Stimulated activated CD8-positive, alpha-beta memory T cell treated with anti-CD3 and anti-CD28 coated beads, Interleukin-15, amount 100 ng/mL, for 4 hours (primary cell): ENCODE measurements at places on chromosomes 11 and 22.

DNA sequence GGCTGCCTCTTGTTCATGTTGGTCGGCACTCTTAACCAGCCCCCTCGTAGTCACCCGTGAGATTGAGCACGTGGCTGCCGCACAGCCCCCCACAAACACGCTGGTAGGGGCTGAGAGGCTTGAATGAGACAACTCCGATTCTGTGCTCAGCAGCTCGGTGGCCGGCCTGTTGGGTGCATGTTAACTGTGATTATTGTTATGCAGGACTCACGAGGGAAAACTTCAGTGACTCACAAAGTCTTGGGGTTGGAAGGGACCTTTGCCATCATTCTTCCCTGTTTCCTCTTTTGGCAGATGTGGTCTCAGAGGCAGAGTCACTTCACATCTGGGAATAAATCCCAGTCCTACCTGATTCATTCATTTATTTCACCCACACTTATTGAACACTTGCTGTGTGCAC, 75.2 kb downstream of the ADAMTS15 start:
- DNase-seq: no peak

GRCh38 chr11:57463671-57464538, 3.6 kb downstream of the RTN4RL2 start:
- no peak for DNase-seq

DNA sequence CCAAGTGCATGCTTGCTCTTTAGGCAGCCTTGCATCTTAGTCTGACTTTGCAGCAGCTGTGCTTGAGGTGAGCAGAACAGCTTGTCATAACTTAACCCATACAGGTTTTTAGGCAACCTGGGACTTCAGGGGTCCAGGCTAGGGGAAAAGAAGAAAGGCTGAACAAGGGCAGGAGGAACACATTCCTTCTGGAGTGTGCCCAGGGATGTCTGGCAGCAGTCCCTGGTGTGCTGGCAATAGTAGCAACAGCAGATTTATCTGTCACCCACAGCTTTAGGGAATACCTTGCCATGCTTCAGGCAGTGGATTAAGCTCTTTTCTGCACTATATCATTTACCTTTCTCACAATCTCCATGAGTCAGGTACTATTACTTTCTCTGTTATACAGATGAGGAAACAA, 513.0 kb downstream of the RAB38 start:
- DNase-seq: no peak

- no peak for DNase-seq
Observed at GRCh38 chr11:65791719-65792213, 4.9 kb downstream of the OVOL1 start.

GRCh38 chr11:94025690-94026394, 4.7 kb downstream of the HEPHL1 start:
- no peak for DNase-seq

- DNase-seq: no peak
Observed at GRCh38 chr11:67295846-67296245, 6.7 kb downstream of the ANKRD13D start.

DNA sequence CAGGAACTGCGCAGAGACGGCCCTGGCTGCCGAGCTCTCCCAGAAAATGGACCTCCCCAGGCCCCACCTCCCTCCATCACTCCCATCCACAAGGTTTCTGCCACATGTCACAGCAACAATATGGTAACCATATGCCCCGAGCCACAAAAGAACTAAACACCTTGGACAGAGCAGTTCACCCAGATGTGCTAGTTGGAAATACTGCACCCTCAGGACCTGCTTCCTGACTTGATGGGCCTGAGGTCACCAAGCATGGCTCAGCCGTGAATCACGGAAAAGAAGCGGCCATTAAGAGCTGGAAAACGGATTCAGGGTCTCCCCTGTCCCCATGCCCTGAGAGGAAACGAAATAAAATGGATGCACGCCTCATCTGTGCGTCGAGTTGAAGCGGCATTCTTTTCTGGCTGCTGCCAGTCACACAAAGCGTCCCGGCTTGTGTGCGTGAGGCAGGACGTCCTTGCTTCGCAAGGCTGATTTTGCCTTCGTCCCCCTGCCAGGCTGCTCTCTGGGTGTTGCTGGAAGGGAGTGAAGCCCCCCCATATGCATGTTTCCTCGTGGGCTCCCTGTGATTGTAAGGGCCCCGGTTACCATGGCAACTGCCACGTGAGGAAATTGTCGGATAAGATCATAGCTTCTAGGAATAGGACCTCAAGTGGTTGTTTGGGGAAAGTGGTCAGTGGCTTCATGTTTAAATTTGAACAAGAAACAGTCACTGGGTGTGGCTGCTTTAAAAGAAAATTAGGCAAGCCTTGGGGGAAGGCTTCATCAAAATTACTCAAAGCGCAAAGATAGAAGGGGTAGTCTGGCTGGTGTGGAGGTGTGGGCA, 51.7 kb downstream of the FLI1 start:
- DNase-seq: no peak

GRCh38 chr11:67002921-67003411, 20.0 kb upstream of the SYT12 start:
- DNase-seq: no peak

- no peak for DNase-seq
Observed at GRCh38 chr11:134572741-134573675, 161.0 kb upstream of the B3GAT1 start.

DNA sequence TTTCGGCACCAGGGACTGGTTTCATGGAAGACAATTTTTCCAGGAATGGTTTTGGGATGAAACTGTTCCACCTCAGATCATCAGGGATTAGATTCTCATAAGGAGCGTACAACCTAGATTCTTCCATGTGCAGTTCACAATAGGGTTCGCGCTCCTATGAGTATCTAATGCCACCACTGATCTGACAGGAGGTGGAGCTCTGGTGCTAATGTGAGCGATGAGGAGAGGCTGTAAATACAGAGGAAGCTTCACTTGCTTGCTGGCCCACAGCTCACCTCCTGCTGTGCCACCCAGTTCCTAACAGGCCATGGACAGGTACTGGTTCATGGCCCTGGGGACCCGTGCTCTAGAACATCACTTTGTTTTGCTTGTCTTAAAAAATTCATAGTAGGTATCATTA, 41.8 kb upstream of the AMPD3 start:
- DNase-seq: no peak

DNA sequence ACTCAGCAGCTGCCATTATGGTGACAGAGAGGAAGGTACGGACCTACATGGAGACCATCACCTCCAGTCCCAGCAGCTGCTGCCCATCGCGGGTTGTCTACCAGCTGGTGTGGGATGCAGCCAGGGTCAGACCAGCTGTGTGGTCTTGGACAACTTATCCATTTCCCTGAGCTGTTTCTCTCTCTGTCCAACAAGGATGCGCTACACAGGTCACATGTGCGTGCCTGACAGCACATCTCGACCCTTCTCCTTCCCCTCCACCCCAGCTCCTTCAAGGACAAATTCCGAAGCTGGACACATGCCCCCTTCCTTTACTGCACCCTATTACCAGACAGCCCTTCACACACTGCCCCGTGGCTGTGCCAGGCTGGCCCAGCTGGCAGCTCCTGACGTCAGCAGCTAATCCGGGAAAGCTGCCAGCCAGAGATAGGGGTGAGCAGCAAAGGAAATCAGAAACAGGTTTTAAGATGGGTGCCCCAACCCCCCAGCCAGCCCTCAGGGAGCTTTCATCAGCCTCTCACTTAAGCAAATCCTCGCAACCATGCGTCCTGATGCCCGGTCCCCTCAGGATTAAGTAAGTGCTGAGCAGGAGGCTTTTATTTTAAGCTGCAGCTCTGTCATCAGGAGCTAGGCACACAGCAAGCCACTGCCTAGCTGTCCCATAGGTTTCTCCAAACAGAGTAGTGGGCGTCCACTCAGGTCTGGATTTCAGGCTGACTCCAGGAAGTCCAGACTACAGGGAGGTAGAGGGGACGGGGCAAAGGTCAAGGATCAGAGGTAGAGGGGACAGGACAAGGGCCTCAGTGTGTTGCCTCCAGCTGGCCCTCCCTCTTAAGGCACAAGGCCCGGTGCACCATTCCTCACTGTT, 20.3 kb downstream of the TEF start:
- no peak for DNase-seq

- DNase-seq: no peak
Observed at GRCh38 chr11:120179057-120179672, 31.7 kb upstream of the OAF start.

- DNase-seq: no peak
Observed at GRCh38 chr22:22853713-22854112, 33.9 kb upstream of the IGLL5 start.

- DNase-seq: no peak
Observed at GRCh38 chr22:40453671-40454070, 83.3 kb downstream of the SGSM3 start.

DNA sequence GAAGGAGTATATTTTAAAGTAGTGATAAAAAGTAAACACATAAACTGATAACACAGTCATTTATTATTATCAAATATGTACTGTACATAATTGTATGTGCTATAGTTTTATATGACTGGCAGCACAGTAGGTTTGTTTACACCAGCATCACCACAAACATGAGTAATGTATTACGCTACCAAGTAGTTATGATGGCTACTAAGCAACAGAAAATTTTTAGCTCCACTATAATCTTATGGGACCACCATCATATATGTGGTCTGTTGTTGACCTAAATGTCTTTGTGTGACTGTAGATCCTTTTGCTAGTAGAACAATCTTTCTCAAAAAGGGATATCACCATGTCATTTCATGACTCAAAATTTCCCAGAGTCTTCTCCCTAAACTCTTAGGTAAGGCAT, 93.5 kb downstream of the LARGE2 start:
- DNase-seq: no peak

DNA sequence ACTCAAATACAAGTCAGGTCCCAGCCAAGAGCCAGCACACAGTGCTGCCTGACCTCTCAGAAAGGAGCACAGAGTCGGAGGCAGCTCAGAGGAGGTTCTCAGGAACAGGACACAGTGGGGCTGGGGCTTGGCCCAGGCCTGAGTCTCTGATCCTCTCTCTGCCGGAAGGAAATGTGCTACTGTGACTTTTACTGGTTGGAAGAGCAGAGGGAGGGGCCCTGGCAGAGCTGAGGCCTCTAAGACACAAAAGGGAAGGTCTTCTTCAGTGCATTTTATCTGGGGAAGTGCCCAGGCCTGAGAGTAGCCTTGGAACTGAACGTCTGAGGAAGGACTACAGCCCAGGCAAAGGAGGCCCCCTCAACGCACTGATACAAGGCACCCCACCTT, 16.2 kb upstream of the CASTOR1 start:
- no peak for DNase-seq

DNA sequence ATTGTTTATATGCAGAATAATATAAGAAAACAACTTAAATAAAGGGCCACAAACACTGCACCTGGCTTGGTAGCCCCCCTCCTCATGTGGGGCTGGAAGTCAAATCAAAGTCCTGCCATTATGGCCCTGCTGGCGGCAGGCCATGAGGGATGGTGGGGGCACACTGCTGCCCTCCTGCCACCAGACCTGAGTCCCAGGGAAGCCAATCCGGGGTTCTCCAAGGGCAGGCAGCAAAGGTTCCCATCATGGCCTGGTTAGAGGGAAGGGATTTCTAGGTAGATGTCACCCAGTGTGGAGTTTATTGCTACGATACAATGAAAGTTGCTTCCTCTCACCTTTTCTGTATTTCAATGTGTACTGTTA, 39.1 kb downstream of the C11orf58 start:
- DNase-seq: no peak

GRCh38 chr11:17734418-17734911, at the start of gene KCNC1:
TSS of gene KCNC1 (plus strand) at chr11:17734781. CDS start at chr11:17736003, 1,222 bp downstream.
- no peak for DNase-seq

DNA sequence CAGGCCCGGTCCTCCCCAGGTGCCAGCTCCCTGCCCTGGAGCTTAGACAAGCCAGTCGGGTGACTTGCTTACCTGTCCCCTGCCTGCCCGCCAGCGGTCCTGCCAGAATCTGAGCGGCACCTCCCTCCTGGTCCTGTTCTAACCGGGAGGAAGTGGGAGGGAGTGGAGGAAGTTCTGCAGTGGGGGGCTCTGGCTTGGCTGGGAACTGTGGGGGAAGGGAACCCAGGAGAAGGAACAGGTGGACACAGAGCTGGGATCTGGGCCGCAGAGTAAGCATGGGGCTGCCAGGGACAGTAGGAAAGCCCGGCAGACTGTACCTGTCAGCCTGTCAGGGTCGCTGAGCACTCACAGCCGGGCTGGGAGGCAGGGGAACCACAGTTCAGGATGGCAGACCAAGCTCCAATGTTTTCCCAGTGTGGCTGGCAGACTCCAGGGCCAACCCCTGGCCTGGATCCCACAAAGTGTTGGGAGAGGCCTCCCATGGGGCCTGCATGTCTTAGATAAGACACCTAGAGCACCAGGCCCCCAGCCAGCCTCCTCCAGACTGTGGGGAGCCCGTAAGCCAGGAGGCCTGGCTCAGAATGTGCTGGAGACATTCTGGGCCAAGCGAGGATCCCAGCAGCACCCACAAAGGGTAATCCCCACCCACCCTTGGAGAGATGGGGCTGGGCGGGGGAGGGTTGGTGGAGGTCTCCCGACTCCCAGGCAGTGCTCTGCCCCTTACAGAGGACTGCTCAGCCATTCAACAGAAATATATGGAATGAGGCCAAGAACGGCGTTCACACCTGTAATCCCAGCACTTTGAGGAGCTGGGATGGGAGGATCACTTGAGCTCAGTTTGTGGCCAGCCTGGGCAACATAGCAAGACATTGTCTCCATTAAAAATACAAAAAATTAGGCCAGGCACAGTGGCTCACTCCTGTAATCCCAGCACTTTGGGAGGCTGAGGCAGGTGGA, 2.3 kb downstream of the CYB5R3 start:
- DNase-seq: no peak

GRCh38 chr11:132604431-132604830, 927.9 kb downstream of the OPCML start:
- DNase-seq: no peak

- DNase-seq: no peak
Observed at GRCh38 chr22:30606455-30607299, at the start of gene TCN2. TSS of gene TCN2 (plus strand) at chr22:30607174. CDS start at chr22:30607332, 158 bp downstream.

GRCh38 chr11:69243496-69244200, 50.3 kb upstream of the MYEOV start:
- no peak for DNase-seq

GRCh38 chr11:96704847-96705246, 315.0 kb downstream of the JRKL start:
- no peak for DNase-seq

- DNase-seq: no peak
Observed at GRCh38 chr11:110081462-110082376, 11.5 kb upstream of the ZC3H12C start.

DNA sequence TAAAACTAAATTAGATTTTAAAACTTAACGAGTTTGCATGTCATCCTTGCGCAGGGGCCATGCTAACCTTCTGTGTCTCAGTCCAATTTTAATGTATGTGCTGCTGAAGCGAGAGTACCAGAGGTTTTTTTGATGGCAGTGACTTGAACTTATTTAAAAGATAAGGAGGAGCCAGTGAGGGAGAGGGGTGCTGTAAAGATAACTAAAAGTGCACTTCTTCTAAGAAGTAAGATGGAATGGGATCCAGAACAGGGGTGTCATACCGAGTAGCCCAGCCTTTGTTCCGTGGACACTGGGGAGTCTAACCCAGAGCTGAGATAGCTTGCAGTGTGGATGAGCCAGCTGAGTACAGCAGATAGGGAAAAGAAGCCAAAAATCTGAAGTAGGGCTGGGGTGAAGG, 10.6 kb downstream of the LIMK2 start:
- DNase-seq: no peak

DNA sequence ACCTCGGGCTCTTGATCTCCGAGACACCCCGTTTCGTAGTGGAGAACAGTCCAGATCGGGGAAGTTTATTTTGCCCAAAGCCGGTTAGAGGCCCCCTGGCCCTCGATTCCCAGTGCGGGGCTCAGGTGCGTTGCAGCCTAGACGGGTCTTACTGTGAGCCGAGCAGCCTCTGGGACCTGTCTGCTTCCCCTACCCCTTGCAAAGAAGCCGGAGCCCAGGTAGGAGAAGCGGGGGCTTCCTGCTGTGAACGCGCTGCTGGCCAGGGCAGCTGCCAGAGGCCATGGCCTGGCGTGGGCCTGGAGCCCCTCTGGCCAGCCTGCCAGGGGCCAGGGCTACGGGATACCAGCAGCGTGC, 621 bp downstream of the TSPO start:
- DNase-seq: no peak
